ENCODE measurements at places on chromosomes 12 and 14. TPM values are rescaled to one million over a fixed set of nuclear protein-coding genes. Genes with fewer than 3 reads are reported as not detected.

Gene BATF
- total RNA-seq, result not detected

Gene TPPP2
- total RNA-seq, result not detected

Gene NUP37
- total RNA-seq, result 60.4 TPM

Gene GALNT6
- total RNA-seq, result 2.5 TPM

Gene ITFG2
- 15.5 TPM for total RNA-seq

Gene ACOT6
- not detected for total RNA-seq

Gene GPD1
- 0.22 TPM for total RNA-seq

Gene TDRD9
- 0.18 TPM for total RNA-seq

Gene KRT73
- total RNA-seq, result not detected

Gene CDC42BPB
- 87.2 TPM for total RNA-seq

Gene B4GALNT1
- total RNA-seq, result 45.0 TPM

Gene PTCSC3
- total RNA-seq, result not detected

Gene SYCP3
- total RNA-seq, result 0.08 TPM

Gene CACNA2D4
- not detected for total RNA-seq

Gene NR1H4
- total RNA-seq, result not detected

Gene RNASE2
- not detected for total RNA-seq

Gene AMIGO2
- 67.3 TPM for total RNA-seq

Gene CLEC4C
- not detected for total RNA-seq

Gene ITGA7
- 0.90 TPM for total RNA-seq

Gene SLC22A17
- total RNA-seq, result 8.3 TPM

Gene OR4E2
- not detected for total RNA-seq

Gene FNTB
- 23.8 TPM for total RNA-seq

Gene GPR135
- total RNA-seq, result 0.79 TPM

Gene ZNF385A
- total RNA-seq, result 23.4 TPM

Gene GPR137C
- total RNA-seq, result 0.06 TPM

Gene KLHDC1
- 0.41 TPM for total RNA-seq

Gene CD69
- not detected for total RNA-seq

Gene CCDC175
- total RNA-seq, result not detected

Gene EVL
- 34.5 TPM for total RNA-seq

Gene ALDH2
- total RNA-seq, result 79.4 TPM

Gene FAM181A
- not detected for total RNA-seq

Gene KLRC4
- total RNA-seq, result not detected

Gene TRPV4
- 0.08 TPM for total RNA-seq

Gene CLEC6A
- not detected for total RNA-seq

Gene DEPDC4
- 0.80 TPM for total RNA-seq

Gene TARBP2
- total RNA-seq, result 41.3 TPM

Gene GALNT9
- 4.0 TPM for total RNA-seq

Data from A549 treated with dexamethasone at 1 μM for 4 hours (cell line).